ENCODE measurements at places on chromosomes 7 and 10. TPM values are rescaled to one million over a fixed set of nuclear protein-coding genes. Genes with fewer than 3 reads are reported as not detected.

The RSU1 gene
- 47.4 TPM for total RNA-seq

The C7orf57 gene
- 0.14 TPM for total RNA-seq

The CALML5 gene
- not detected for total RNA-seq

The SEMA3A gene
- total RNA-seq = 0.14 TPM

The VENTX gene
- total RNA-seq = not detected

The C1GALT1 gene
- total RNA-seq = 37.2 TPM

The TRIL gene
- total RNA-seq = 0.12 TPM

The TMEM229A gene
- not detected for total RNA-seq

The PAX4 gene
- total RNA-seq = not detected

The SNCG gene
- total RNA-seq = 0.44 TPM

The MARVELD1 gene
- 5.6 TPM for total RNA-seq

The AOC1 gene
- total RNA-seq = not detected

The EVX1 gene
- total RNA-seq = not detected

The FGL2 gene
- total RNA-seq = 1.7 TPM

The FAM25A gene
- total RNA-seq = not detected

The SFRP5 gene
- not detected for total RNA-seq

The UCN3 gene
- not detected for total RNA-seq

The FAM200A gene
- 4.7 TPM for total RNA-seq

The MMD2 gene
- not detected for total RNA-seq

The CH25H gene
- not detected for total RNA-seq

The SAMD9L gene
- 15.8 TPM for total RNA-seq

The UFSP1 gene
- total RNA-seq = 4.5 TPM

The ANKRD7 gene
- not detected for total RNA-seq

The FAM24A gene
- not detected for total RNA-seq

The FOXI2 gene
- not detected for total RNA-seq

The INPP5F gene
- 18.3 TPM for total RNA-seq

The MUC12 gene
- 1.5 TPM for total RNA-seq

The SLC26A5 gene
- not detected for total RNA-seq

The PRKCQ gene
- 36.0 TPM for total RNA-seq

The GDI2 gene
- total RNA-seq = 307 TPM

The TRPV5 gene
- not detected for total RNA-seq

The RASSF4 gene
- total RNA-seq = 1.5 TPM

The SNX10 gene
- 42.1 TPM for total RNA-seq

The SFTPA1 gene
- not detected for total RNA-seq

Data from activated CD4-positive, alpha-beta T cell treated with anti-CD3 and anti-CD28 coated beads, Interleukin-2, amount 10 ng/mL, durations not matched to agents 24 days and 14 days (primary cell).